ENCODE measurements at places on chromosomes 1 and 21.

DNA sequence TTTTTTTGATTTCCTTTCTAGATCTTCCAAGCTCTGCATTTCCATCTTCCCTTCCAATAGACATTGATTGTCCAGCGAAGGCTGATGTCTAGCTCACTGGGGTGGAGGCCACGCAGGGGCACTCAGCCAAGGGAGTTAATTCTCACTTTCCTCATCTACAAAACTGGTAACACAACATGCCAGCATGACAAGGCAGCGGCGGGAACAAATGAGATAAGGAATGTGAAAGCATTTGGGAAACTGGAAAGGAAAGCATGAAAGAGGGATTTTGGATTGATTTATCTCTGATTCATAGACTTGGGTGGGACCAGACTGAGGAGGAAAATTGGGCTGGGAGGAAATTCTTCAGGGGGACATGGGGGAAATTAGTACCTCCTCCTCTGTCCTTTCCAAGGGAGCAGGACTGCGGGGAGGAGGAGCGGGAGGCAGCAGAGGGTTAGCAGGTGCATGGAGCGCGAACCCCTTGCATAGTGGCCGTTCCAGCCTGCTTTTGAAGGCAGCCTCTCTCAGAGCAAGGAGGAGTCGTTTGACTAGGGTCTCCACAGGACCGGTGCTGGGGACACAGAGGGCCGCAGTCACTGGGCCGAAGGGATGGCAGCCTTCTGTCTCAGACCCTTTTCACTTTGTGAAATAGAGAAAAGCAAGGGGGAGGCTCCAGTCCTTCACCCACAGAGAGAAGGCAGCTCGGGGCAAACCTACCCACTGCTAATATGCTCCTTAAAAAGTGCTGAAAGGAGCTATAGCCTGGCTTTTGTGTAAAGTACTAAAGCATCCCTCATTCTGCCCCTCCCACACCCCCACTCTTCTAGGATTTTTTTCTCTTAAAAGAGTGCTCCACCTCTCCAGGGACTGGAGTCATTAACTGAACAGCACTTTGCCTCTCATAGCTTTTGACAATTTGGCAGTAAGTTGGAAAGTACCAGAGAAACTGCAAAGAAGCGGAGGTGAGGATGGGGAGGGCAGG lies 89.2 kb downstream of the PLXNA2 start:
- DNase-seq, result no peak

DNA sequence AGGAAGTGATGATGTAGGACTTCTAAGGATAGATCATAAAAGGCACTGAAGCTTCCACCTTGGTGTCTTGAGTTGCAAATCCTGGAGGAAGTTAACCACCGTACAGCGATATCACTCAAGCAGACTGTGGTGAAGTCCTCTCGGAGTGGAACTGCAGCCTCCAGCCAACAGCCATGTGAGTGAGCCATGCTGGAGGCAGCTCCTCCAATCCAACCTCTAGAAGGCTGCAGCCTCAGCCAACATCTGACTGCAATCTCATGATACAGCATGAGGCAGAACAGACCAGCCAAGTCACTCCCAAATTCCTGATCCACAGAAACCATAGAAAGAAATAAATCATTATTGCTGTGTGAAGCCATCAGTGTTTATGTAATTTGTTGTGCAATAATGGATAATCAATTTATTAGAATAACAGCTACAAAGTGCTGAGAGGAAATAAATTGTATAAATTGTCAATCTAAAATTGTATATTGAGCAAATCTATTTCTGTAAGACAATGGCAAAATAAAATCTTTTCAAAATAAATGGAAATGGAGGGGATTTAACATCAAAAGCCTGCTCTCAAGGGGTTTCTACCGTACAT lies 65.0 kb downstream of the PRSS38 start:
- no peak for DNase-seq

- no peak for DNase-seq
Measured at GRCh38 chr1:30291526-30291925, 431.9 kb downstream of the MATN1 start.

GRCh38 chr1:234526922-234527321 lies 47.9 kb upstream of the TARBP1 start:
- no peak for DNase-seq

DNA sequence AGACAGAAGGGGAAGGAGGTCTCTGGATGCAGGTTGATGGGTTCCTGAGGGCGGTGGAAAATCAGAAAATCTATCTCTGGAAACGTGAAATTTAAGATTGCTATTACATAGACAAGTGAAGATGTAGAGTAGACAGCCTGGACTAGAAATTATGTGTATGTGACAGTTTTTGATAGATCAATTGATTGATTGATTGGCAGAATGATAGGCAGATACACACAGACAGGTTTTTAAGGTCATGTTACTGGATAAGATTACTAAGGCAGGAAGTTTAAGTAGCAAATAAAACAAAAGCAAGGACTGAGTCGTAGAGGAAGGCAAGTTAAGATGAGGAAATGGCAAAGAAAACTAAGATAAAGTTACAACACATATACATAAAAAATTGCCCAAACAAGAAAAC lies 124.7 kb downstream of the RGS21 start:
- DNase-seq, result no peak

GRCh38 chr21:32587651-32588050 lies 2.3 kb upstream of the TCP10L start:
- DNase-seq, result no peak

DNA sequence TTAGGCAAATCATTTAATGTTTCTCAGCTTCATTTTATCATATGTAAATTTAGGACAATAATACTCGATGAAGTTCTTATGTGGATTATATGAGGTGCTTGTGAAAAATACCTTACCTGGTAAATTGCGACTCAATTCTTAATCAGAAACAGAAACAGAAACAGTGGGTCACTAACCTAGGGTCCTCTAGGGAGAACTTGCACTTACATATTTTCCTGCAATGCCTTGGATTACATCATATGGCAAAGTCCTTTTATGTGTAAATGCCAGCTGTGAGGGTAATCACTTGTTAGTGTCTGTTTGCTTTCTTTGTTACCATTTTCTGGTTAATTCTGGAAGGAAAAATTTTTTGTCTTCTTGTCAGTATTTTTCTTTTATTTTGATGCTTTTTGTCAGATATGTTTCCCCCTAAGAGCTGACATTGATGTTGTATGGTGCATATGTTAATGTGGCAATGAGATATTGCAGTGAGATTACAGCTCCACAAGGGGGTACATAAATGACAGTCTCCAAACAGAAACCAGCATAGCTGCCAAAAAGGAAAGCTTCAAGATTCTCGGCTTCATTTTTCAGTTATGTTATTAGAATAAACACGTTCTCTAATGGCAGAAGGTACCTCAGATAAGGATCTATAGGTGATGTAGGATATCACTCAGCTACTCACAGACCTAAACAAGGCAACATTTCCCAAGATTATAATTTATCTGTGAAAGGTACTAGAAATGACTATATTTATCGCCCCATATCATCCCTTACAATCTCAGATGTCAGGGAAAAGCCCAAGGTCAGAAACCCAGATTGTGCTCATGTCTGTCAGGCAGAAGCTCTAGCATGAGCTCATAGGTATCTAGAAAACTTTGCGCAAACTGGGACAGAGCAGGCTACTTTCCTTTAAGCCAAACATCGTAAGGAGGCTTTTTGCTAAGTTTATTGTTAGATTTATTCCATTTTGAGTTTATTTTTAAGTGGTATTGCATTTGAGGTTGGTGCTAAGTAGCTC lies 119.9 kb downstream of the FASLG start:
- no peak for DNase-seq

GRCh38 chr1:84907095-84907827 lies 14.3 kb upstream of the LPAR3 start:
- DNase-seq, result no peak

DNA sequence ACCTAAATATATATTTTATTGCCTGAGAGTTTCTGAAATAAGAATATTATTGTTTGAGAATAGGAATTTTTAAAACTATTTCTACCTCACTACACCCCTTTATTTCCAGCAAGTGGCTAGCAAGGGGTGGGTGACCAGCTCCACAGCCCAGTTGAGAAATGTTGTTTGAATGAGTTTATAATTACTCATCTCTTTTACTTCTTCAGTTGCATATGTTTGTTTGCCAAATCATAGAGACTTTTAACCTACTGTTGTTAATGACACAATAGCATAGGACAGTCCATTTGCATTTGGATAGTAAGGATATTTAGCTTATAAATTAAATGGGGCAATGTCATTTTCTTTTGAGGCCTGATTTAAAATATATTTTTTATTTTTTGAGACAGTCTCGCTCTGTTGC lies 127.8 kb downstream of the NRDC start:
- DNase-seq, result no peak

DNA sequence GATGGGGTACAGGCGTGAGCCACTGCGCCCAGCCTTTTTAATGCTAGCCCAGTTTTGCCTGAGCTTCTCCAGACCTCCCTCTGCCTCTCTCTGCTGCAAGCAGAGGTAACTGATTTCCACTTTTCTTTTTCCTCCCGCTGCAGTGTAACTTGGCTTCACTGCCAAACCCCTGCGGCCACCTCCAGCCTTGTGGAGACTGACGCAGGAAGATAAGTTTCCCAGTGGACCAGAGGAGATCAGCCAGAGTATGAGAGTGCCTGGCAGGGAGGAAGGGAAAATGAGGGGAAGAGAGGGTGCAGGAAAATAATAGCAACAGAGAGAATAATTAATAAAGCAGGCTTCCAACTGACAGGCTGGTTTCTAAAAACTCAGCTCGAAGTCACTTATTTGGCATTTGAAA lies 143.7 kb downstream of the PCNX2 start:
- DNase-seq, result no peak

DNA sequence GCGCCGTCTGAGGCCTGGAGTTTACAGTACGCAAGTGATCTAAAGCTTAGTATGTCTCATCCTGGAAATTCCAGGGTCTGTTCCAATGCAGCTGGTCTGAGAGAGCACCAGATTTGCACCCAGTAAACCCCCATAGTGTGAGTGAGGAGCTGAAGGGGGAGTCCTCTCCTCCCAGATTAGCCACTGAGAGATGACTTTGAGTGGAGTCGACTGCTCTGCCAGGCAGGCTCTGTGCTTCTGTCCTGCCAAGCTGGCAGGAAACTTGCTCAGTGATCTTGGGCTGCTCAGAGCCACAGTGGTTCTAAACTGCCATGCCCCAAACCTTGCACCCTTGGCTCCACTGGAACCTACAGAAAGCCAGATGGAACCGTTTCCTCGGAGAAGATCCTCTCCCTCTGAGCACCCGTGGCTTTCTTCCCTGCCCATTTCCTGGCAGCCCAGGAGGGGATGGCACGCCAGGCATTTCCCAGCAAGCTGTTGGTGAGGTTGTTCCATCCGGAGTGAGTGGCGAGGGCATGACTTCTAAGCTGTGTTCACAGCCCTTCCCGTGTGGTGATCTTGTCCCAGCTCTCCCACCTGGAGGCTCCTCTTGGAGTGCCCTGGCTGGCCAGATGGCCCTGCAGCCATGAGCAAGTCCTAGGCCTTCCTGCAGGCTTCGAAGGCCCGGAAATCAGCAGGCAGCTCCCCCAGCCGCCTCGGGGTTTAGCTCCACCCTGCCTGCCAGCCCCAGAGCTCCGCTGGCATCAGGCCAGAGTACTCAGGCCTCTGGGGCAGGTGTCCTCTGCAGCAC lies 125.9 kb upstream of the VAMP3 start:
- no peak for DNase-seq

DNA sequence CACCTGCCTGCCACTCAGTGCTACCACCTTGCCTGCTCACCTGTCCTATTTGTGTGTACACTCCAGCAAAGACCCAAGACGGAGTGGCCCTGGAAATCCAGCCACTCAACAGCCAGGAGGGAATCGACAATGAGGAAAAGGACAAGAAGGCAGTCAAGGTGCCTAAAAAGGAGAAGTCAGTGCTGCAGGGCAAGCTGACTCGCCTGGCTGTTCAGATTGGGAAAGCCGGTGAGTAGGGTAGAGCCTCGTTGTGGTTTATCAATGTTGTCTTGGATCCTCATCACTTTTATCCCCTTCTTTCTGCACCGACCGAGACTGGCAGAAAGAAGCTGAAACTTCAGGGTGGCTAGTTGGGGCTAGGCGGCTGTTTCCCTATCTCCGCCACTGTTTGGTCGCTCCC lies 61.4 kb upstream of the LAX1 start:
- DNase-seq, result no peak

GRCh38 chr1:39525366-39526165 lies 34.1 kb downstream of the BMP8A start:
- DNase-seq, result no peak

GRCh38 chr1:208339911-208340310 lies 95.7 kb upstream of the PLXNA2 start:
- DNase-seq, result no peak

GRCh38 chr1:187374742-187375141 lies 546.0 kb downstream of the PLA2G4A start:
- DNase-seq, result no peak

DNA sequence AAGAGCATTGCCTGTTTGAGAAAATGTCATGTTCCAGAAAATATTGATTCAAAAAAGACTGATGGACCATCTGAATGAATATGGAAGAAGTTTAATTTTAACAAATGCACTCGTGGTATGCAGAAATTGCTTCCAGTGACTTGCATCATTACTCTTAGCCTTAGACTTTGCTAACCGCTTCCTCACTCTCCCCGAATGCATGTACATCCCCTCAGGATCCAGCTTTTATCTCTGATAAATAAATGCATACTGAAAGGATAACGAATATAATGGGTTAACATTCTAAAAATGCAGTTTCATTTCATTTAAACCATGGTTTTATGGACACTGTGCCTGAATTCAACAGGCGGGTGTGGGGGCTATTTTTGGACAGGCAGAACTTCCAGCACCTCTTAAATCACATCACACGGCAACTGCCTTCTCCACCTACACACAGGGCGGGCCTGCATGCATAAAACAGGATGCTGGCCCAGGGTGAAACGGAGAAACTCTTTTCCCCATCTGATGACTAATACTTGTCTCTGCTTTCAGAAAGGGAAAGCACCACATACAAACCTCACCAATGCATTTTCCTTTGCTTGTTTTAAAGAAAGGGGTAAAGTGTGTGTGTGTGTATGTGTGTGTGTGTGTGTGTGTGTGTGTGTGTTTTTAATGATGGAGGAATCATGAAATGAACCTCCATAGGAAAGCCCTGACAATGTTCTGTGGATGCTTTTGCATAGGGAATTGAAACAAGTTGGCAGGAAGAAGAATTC lies 48.7 kb downstream of the SPAG17 start:
- DNase-seq, result no peak

DNA sequence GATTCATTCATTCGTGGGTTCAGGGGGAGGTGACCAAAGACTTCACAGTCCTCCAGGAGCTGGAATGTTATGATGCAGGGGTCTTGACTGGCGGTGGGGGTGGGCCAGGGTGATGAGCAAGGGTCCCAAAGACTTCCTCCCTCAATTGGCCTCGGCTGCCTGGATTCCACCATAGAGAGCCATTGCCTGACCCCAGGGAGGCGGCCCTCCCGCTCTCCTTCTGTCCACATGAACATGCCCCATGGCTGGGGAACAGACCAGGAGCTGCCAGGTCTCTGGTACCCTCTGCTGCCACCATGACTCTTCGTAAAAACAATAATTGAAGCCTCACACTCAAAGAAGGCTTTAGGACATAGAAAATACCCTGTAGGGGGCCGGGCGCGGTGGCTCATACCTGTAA lies 102.5 kb upstream of the CASZ1 start:
- DNase-seq, result no peak
